Activated T-helper 9 cell treated with anti-CD3 and anti-CD28 coated beads, Interleukin-2, amount 50 U/mL, for 16 hours (primary cell): ENCODE measurements at places on chromosomes 6 and 20.

DNA sequence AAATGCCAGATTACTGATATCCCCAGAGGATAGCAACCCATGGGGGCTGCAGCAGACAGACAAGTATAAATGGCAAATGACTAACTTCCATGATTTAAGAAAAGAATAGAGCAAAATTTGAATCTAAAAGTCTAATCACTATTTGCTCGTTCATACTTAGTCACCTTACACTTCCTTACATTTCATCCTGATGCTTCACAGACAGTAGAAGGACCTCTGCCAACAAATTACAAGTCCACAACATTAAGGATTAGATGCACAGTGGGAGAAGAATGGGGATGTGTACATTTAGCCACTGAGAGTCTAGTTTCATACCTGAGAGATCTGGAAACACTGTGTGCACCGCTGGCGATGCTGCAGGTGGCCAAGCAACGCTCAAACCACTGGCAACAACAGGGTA is 72.4 kb downstream of the FYN start:
- DNase-seq = no peak

- DNase-seq = no peak
These were observed 94.5 kb downstream of the BACH2 start for GRCh38 chr6:90202156-90202555.

DNA sequence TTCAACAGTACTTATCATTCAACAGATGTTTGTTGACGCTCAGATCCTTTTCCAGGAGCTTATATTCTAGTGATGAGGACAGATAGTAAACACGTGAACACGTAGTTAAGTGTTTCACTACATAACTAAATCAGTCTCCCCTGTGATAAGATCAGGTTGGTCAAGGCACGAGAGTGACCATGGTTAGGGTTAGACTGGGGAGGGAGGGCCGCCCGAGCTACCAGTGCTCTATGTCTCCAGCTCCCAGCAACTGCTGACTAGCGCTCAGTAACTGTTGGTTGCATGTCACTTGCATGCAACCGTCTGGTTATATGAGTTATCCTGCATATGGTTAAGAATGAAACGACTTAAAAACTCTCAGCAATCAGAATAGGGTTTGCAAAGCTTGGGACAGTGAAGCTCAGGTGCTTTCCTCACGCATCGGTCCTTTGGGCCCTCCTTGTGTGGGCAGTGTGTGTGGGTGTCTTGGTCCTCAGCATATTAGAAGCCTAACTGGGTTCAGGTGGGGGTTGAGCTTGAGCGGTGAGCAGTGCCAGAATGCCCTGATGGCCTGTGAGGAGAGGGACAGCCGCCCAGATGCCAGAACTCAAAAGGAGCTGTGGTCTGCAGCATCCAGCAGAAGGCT is 120.8 kb downstream of the ARID1B start:
- DNase-seq = no peak

GRCh38 chr6:16511040-16511660 is 250.1 kb downstream of the ATXN1 start:
- no peak for DNase-seq

DNA sequence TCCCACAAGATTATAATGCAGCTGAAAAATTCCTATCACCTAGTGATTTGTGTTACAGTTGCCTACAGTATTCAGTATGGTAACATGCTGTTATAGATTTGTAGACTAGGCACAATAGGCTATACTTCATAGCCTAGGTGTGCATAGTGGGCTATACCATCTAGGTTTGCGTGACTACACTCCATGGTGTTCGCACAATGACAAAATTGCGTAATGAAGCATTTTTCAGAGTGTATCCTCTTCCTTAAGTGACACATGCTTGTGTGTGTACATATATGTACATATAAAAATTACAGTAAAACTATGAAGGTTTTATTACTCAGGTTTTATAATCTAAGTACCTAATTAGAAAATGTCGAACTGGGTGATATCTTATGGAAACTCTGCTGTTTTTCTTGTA is 133.0 kb downstream of the FARS2 start:
- DNase-seq = no peak

DNA sequence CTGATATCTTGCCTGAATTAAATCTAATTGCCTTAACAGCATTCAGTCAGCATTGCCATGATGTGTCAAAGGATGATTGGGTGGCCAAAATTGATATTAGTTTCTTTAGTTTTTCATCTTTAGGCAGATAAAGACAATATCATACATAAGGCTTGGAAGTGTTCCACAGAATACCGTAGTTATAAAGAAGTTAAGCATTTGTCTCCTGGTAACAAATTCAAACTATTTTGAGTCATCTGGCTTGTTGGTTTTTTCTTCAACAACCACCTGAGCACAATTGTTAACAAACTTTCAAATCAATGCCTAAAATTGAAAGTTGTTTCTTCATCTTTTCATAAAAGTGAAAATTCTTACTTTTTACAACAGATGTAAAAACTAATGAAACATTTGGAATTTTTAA is 47.5 kb upstream of the ADGRF5 start:
- DNase-seq = no peak

- no peak for DNase-seq
These were observed 121.4 kb upstream of the DST start for GRCh38 chr6:56764081-56764566.

- no peak for DNase-seq
These were observed 37.7 kb upstream of the B4GALT5 start for GRCh38 chr20:49751397-49751736.

- no peak for DNase-seq
These were observed 751.9 kb upstream of the CHD6 start for GRCh38 chr20:42370075-42370474.

- no peak for DNase-seq
These were observed at the start of gene CD24 for GRCh38 chr6:106974336-106974998. Gene CD24 (minus strand): TSS chr6:106974729. CDS start chr6:106974646, 83 bp downstream.

DNA sequence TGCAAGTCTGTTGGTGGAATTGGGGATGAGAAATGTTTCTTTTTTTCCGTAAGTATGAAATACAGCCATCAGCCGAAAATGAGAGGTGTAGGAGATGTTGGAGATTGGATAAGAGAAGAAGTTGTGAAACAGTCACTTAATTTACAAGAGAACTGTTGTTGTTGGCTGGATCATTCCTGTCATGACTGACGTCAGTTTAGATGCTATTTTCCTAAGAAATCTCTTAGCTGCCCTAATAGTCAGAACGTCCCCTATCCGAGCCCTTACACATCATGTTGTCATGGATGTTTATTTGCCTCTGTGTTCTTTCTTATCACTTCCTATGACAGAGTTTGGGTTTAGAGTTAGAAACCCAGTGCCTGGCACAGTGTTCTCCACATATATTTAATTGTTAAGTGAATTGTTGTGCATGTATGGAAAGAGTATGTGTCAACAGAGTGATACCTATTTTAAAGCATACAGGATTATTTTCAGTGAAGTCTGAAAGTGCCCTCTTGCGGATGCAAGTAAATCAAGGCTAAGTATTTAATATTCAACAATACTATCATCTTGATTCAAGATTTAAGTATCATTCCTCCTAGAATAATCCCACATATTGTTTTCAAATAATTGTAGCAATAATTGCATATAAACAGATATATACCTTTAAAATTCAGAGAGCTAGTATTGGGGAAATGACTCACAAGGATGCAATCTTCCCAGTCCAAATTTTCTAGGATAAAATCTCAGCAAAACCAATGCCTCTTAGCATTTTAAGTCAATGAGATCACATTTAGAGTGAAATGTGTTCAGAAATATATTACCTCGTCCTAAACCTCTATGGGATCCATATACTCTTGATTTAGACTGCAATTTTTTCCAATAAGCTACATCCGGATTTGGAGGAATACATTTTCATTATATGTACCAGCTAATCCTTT is 309.9 kb upstream of the NOX3 start:
- no peak for DNase-seq

DNA sequence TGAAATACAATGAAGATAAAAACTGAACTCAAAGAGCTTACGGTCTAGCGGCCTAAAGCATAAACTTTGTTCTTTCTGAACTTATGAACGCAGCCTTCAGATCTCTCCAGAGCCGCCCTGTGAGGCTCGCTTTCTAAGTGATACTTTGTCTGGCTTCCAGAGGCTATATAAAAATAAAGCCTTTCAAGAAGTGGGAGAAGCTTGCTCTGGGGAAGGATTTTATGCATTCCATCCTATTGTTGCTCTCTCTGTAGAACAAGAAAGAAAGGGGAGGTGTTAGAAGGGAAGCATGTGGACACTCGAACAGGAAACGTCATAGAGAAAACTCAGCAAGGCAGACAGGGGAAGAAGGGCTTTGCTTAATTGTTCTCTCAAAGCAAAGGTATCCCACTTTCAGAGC is 77.0 kb downstream of the TBX18 start:
- DNase-seq = no peak

GRCh38 chr20:58394801-58395200 is 5.8 kb downstream of the VAPB start:
- DNase-seq = no peak

- no peak for DNase-seq
These were observed 11.9 kb upstream of the IFNGR1 start for GRCh38 chr6:137230956-137231555.

- no peak for DNase-seq
These were observed 140.8 kb upstream of the ARMC2 start for GRCh38 chr6:108707328-108707976.

- DNase-seq = no peak
These were observed 19.6 kb upstream of the CSNK2A1 start for GRCh38 chr20:563187-563586.

GRCh38 chr6:89357390-89357789 is 4.9 kb upstream of the UBE2J1 start:
- DNase-seq = no peak

- no peak for DNase-seq
These were observed 7.2 kb downstream of the TGM2 start for GRCh38 chr20:38157635-38158495.

DNA sequence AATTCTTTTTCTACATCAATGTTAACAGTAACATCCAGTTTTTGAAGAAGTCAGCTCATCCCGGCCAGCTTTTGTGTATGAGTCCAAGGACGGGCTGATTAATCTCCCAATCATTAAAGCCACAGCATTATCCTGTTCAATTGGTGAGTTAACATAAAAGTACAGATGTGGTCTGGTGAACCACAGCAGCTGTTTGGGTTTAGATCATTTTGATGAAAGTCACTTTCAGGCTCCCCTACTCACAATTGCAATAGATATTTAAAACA is 69.0 kb upstream of the NFATC2 start:
- DNase-seq = no peak

DNA sequence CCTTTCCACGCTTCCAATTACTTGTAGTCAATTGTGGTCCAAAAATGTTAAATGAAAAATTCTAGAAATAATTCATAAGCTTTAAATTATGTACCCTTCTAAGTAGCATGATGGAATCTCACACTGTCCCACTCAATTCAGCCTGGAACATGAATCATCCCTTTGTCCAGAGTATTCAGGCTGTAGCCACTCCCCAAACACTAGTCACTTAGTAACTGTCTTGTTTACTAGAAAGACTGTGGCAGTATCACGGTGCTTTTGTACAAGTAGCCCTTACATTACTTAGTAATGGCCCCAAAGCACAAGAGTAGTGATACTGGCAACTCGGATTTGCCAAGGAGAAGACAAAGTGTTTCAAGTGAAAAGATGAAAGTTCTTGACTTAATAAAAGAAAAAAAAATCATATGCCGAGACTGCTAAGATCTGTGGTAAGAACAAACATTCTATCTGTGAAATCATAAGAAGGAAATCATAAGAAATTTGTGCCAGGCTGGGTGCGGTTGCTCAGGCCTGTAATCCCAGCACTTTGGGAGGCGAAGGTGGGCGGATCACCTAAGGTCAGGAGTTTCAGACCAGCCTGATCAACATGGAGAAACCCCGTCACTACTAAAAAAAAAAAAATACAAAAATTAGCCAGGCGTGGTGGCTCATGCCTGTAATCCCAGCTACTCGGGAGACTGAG is 168.5 kb upstream of the SIM1 start:
- DNase-seq = no peak

DNA sequence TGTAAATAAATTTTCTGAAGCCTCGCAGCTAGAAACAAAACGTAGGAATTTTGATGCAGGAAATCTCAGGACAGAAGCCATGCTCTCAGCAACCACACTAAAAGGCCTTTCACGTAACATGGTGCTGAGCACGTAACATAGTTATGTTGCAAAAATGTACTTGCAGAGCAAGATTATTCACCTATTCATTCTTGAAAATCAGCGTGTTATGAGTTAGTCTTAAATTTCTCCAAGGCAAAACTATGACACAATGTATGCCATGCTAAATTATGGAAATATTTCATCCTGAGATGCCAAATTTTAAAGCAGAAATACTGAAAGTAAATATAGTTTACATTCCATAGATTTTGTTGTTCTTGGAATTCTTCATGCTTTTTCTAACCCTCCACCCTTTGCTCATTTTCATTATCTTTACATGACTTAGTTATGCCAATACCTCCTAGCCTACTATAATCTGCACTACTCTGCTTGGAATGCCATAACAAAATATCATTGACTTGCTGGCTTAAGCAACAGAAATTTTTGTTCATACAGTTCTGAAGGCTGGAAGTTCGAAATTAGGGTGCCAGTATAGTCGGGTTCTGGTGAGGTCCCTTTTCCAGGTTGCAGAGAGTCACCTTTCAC is 179.8 kb upstream of the BMP5 start:
- no peak for DNase-seq

GRCh38 chr6:13643125-13643524 is 28.0 kb downstream of the NOL7 start:
- DNase-seq = no peak

GRCh38 chr20:3674995-3675900 is 6.6 kb downstream of the ADAM33 start:
- no peak for DNase-seq

DNA sequence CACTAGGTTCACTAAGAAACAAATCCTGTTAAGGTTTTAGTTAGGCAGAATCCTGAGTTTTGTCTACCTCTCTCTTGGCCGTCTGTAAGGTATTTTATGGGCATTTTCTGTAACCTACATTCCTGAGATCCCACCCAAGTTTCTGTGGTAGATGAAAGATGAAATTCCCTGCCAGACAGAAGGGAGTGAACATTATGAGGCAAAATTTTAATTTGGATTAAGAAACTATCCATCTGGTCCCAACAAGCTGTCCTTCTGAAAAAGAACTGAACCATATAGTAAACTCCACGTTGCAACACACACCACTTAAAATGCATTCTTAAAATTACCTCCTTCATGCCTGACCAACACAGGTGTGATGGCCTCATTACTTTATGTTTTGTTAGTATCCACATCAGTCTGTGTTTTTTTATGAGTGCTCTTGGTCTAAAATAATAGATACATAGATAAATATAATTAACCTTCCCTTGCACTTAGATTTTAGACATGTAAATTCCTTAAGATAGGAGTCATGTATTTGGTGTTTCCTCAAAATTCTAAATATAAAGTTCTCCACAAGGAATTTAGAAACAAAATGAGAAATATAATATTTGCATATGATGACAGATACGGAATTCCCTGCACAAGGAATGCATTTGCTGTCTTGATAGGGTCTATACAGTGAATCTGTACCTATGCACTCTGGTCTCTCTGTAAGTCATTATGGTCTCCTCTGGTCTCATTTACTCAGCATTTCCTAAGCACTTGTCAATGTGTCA is 86.5 kb downstream of the CHD6 start:
- no peak for DNase-seq

GRCh38 chr6:4981761-4982160 is 22.1 kb downstream of the RPP40 start:
- DNase-seq = no peak
